ENCODE measurements at places on chromosomes 4 and X.

- peak; percentile 35 for DNase-seq
- no peaks in the 10 kb centered on the region for H3K36me3 ChIP-seq
- no peak overlapping the region for H3K27ac ChIP-seq
- H3K4me3 ChIP-seq, result no peak overlapping the region
Observed at GRCh38 chrX:48278958-48279357, 23.8 kb downstream of the SSX1 start.

GRCh38 chr4:150322646-150323045 is 244.4 kb downstream of the DCLK2 start:
- no peaks in the 10 kb centered on the region for H3K36me3 ChIP-seq
- no peak for DNase-seq
- H3K4me3 ChIP-seq, result no peak overlapping the region

DNA sequence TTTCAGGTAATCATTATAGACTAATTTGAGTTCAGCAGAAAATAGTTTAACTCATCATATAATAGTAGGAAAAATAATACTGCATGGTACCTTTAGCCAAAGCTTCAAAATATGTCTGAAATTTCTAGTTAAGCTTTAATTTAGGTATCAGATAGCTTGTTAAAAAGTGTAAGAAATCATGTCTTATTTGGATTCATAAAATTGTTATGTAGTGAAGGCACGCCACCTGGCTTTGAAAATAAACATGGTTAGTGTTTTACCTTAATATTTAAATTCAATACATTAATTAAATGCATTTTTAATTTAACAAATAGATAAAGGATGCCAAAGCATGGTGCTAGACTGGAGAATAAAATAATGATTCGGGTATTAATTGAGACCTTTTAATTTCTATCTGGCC is 211.4 kb downstream of the FSTL5 start:
- no peak for DNase-seq
- no peaks in the 10 kb centered on the region for H3K4me1 ChIP-seq
- no peak overlapping the region for H3K27ac ChIP-seq
- H3K27me3 ChIP-seq, result no peaks in the 10 kb centered on the region
- H3K4me3 ChIP-seq, result no peak overlapping the region

DNA sequence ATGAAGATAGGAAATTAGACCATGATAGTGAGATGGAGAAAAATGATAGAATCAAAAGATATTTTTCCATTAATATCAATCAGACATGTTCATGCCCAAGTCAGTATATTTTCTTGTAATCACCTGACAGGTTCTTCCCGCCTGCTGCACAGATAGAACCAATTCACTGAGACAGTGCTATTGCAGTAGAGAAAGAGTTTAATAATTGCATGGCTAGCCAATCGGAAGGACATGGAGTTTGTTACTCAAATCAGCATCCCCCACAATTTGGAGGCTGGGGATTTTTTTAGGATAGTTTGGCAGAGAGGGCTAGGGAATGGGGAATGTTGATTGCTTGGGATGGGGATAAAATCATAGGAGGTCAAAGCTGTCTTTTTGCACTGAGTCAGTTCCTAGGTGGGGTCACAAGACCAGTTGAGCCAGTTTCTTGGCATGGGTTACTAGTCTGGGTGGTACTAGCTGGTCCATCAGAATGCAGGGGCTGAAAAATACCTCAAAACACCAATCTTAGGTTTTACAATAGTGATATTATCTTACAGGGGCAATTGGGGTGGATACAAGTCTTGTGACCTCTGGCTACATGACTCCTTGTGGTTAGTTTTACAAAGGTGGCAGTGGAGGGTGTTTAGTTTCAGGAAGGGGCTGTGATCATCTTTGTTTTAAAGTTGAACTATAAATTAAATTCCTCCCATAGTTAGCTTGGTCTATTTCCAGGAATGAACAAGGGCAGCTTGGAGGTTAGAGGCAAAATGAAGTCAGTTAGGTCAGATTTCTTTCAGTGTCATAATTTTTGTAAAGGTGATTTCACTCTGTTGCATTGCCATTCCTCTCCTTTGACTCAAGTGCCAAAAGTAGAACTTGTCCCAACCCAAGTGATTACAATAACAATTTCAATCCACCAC is 100.3 kb upstream of the PDE5A start:
- no peaks in the 10 kb centered on the region for H3K36me3 ChIP-seq
- H3K27me3 ChIP-seq, result no peaks in the 10 kb centered on the region
- H3K4me3 ChIP-seq, result no peak overlapping the region
- H3K27ac ChIP-seq, result no peak overlapping the region
- H3K4me1 ChIP-seq, result no peaks in the 10 kb centered on the region

- H3K36me3 ChIP-seq, result no peaks in the 10 kb centered on the region
- no peaks in the 10 kb centered on the region for H3K4me1 ChIP-seq
- no peak for DNase-seq
- no peak overlapping the region for H3K4me3 ChIP-seq
- no peaks in the 10 kb centered on the region for H3K27me3 ChIP-seq
- no peak overlapping the region for H3K27ac ChIP-seq
Observed at GRCh38 chr4:66372706-66373105, 702.4 kb upstream of the EPHA5 start.

- H3K4me1 ChIP-seq, result no peaks in the 10 kb centered on the region
- DNase-seq, result no peak
- H3K27me3 ChIP-seq, result no peaks in the 10 kb centered on the region
- no peak overlapping the region for H3K4me3 ChIP-seq
- H3K27ac ChIP-seq, result no peak overlapping the region
Observed at GRCh38 chr4:160319221-160319867, 1216.5 kb downstream of the RAPGEF2 start.

- no peak overlapping the region for H3K27ac ChIP-seq
- H3K4me1 ChIP-seq, result no peaks in the 10 kb centered on the region
- DNase-seq, result no peak
- no peaks in the 10 kb centered on the region for H3K36me3 ChIP-seq
- H3K27me3 ChIP-seq, result no peaks in the 10 kb centered on the region
Observed at GRCh38 chr4:142316913-142317312, 529.2 kb downstream of the INPP4B start.

GRCh38 chr4:30718641-30719453 is 1.3 kb upstream of the PCDH7 start:
- peak overlapping the region; percentile 75 for H3K27ac ChIP-seq
- no peaks in the 10 kb centered on the region for H3K4me1 ChIP-seq
- no peaks in the 10 kb centered on the region for H3K36me3 ChIP-seq
- H3K4me3 ChIP-seq, result peak overlapping the region; percentile 61

DNA sequence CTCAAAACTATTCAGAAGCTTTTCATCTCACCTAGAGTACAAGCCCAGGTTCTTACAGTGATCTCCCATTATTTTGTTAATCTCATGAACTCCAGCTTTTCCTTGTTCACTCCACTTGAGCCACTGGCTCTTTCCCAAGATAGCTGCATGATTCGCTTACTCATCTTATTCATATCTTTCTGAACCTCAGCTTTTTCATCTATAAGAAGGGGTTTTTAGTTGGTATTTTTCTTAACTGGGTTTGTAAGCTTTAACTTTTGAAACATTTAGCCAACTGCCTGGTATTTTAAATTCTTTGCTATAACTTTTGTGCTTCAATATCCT is 24.0 kb downstream of the GIMD1 start:
- no peaks in the 10 kb centered on the region for H3K4me1 ChIP-seq
- H3K27me3 ChIP-seq, result no peaks in the 10 kb centered on the region
- H3K4me3 ChIP-seq, result no peak overlapping the region
- DNase-seq, result no peak

DNA sequence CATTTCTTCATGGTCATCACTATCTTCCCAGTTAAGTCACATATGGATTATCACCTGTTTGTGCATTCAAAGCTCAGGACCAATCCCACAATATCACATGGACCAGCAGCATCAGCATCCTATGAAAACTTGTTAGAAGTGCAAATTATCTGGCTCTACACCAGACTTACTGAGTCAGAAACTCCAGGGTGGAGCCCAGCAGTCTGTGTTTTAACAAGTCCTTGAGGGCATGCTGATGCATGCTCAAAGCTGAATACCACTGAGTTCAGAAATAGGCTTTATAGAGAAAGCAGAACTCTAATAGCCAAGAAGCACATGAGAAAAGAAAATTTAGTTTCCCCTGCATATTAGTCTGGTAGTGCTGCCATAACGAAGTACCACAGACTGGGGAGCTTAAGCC is 62.4 kb upstream of the GABRQ start:
- H3K4me1 ChIP-seq, result no peaks in the 10 kb centered on the region
- H3K4me3 ChIP-seq, result no peak overlapping the region
- DNase-seq, result no peak
- peaks cover under 1% of the 10 kb centered on the region for H3K27me3 ChIP-seq
- H3K27ac ChIP-seq, result no peak overlapping the region
- no peaks in the 10 kb centered on the region for H3K36me3 ChIP-seq

- no peaks in the 10 kb centered on the region for H3K36me3 ChIP-seq
- no peak for DNase-seq
- no peak overlapping the region for H3K27ac ChIP-seq
- no peaks in the 10 kb centered on the region for H3K27me3 ChIP-seq
- no peaks in the 10 kb centered on the region for H3K4me1 ChIP-seq
Observed at GRCh38 chr4:40418430-40419230, 83.5 kb downstream of the CHRNA9 start.

DNA sequence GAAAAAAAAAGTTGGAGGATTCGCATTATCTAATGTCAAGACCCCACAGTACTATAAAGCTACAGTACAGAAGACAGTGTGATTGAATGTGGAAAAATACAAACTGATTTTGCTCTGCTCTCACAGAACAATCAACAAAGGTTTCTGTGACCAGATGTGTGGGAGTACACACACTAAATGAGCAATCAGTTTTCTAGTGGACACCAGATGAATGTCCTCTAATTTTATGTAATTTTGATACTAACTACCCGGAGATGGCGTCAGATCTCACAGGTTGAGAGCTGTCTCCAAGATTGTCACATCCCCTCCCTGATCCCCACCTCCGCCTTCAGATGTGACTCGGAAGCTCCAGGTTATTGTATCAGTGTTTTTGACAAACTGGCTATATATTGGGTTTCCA is 81.9 kb upstream of the HUWE1 start:
- no peaks in the 10 kb centered on the region for H3K4me1 ChIP-seq
- no peak overlapping the region for H3K4me3 ChIP-seq
- H3K27me3 ChIP-seq, result peaks cover 5% of the 10 kb centered on the region
- H3K36me3 ChIP-seq, result no peaks in the 10 kb centered on the region
- no peak for DNase-seq

DNA sequence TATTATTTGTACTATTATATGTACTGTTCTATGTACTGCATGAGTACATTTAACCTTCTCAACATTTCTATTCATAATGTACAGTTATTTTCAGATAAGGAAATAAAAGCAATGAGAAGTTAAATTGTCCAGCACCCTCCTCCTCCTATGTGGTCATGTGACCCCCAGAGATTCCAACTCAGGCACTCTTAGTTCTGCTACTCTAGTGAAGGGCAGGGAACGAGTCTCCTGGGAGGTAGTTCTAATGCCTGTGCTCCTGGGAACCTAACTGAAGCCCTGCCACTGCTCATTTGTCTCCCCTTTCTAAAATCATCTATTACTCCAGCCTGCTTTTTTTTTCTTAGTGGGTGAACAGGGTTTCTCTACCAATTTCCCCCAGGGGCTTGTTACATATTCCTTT is 105.9 kb upstream of the GPRIN3 start:
- H3K4me1 ChIP-seq, result no peaks in the 10 kb centered on the region
- no peak overlapping the region for H3K4me3 ChIP-seq
- H3K27me3 ChIP-seq, result no peaks in the 10 kb centered on the region
- no peaks in the 10 kb centered on the region for H3K36me3 ChIP-seq

GRCh38 chrX:147735364-147735763 is 176.4 kb upstream of the FMR1 start:
- H3K27ac ChIP-seq, result no peak overlapping the region
- no peak for DNase-seq
- H3K27me3 ChIP-seq, result no peaks in the 10 kb centered on the region
- H3K36me3 ChIP-seq, result no peaks in the 10 kb centered on the region
- H3K4me1 ChIP-seq, result no peaks in the 10 kb centered on the region

- no peak overlapping the region for H3K4me3 ChIP-seq
- no peaks in the 10 kb centered on the region for H3K27me3 ChIP-seq
- H3K36me3 ChIP-seq, result no peaks in the 10 kb centered on the region
- no peaks in the 10 kb centered on the region for H3K4me1 ChIP-seq
- no peak overlapping the region for H3K27ac ChIP-seq
- no peak for DNase-seq
Observed at GRCh38 chr4:111064342-111064993, 441.6 kb upstream of the PITX2 start.

- no peaks in the 10 kb centered on the region for H3K4me1 ChIP-seq
- no peaks in the 10 kb centered on the region for H3K27me3 ChIP-seq
- H3K4me3 ChIP-seq, result no peak overlapping the region
- DNase-seq, result no peak
Observed at GRCh38 chrX:16484338-16484737, 165.6 kb upstream of the S100G start.

- no peaks in the 10 kb centered on the region for H3K4me1 ChIP-seq
- H3K27ac ChIP-seq, result no peak overlapping the region
- no peak overlapping the region for H3K4me3 ChIP-seq
- no peak for DNase-seq
- no peaks in the 10 kb centered on the region for H3K36me3 ChIP-seq
- no peaks in the 10 kb centered on the region for H3K27me3 ChIP-seq
Observed at GRCh38 chr4:136571315-136571714, 961.0 kb downstream of the PCDH18 start.

DNA sequence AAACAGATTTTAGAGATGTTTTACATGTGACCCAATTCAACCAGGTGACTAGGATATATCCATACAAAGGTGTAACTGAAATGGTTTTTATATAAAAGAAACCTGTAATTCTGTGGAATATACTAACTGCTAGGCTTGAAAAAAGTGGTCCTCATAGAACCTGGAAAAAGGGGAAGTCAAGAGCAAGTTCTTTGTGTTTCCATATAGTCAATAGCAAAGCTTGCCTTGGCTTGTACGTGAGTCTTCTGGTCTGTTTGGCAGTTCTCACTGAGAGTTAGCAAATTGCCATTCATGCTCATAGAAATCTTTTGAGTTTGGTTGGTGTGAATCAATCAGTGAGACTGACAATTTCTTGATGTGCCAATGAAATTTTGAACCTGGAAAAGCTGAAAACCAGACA is 79.4 kb upstream of the SMIM10 start:
- DNase-seq, result no peak
- no peaks in the 10 kb centered on the region for H3K36me3 ChIP-seq
- H3K4me3 ChIP-seq, result no peak overlapping the region
- H3K27me3 ChIP-seq, result peaks cover 4% of the 10 kb centered on the region
- H3K27ac ChIP-seq, result no peak overlapping the region

DNA sequence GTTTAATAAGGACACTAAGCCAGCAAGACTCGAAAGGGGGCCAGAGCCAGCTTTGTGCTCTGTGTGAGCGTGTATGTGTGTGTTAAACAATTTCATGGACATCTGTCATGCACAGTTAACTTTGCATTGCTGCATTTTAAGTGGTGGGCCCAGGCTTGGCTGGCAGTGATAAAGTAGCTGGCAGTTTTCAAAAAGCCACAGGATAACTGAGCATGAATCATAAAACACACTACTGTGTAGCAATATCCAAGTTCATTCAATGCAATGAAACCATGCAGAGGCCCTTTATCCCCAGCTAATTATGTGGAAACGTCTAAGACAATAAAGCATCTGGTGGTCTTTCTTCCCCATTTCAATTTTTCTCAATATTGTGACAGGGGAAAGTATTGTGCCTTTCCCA is 132.9 kb downstream of the NKX6-1 start:
- H3K27ac ChIP-seq, result no peak overlapping the region
- no peaks in the 10 kb centered on the region for H3K27me3 ChIP-seq
- H3K36me3 ChIP-seq, result no peaks in the 10 kb centered on the region
- no peaks in the 10 kb centered on the region for H3K4me1 ChIP-seq
- H3K4me3 ChIP-seq, result no peak overlapping the region
- no peak for DNase-seq
